T47D (cell line): ENCODE measurements at places on chromosomes 5 and 9.

GRCh38 chr5:114427204-114427603 lies 65.3 kb downstream of the KCNN2 start:
- DNase-seq, result no peak

DNA sequence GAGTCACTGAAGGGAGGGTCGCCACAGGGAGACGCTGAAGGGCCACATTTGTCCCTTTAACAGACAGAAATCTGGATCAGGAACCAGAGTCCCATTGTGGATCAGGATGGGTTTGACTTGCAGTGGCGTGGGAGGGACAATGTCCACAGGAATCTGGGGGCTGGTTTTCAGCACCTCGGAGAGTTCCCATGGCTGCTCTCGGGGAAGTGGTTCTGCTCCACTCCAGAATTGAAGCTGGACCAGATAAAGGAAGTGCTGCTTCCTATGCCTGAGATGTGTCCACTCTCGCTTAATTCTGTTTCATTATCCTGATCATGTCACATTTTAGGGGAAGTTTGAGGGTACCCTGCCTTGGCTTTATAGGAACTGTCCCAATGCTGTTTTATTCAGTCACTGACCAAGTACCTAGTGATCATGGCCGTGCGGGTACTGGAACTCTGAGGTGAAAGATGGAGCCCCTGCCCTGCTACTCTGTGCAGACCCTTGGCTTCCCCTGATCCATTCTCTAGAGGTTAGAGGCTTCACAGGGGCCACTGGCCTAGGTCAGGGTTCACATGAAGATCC lies 28.7 kb downstream of the ENHO start:
- peak; percentile 64 for DNase-seq

DNA sequence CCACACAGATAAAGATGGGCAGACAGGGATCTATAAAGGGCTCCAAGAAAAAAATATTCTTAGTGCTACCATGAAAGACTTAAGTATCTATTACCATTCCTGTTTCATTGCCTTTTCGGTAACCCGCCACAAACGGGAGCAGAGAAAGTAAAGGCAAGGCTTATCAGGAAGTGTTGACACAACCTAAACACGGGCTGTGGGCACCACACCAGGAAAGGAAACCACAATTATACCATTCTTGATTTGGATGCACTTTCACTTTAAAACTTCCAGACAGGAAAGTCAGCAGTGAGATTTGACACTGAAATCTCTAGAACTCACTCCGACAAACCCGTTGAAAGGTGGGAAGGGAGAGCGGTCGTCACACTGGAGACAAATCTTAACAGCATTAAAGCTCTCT lies 6.5 kb downstream of the TLE1 start:
- no peak for DNase-seq

DNA sequence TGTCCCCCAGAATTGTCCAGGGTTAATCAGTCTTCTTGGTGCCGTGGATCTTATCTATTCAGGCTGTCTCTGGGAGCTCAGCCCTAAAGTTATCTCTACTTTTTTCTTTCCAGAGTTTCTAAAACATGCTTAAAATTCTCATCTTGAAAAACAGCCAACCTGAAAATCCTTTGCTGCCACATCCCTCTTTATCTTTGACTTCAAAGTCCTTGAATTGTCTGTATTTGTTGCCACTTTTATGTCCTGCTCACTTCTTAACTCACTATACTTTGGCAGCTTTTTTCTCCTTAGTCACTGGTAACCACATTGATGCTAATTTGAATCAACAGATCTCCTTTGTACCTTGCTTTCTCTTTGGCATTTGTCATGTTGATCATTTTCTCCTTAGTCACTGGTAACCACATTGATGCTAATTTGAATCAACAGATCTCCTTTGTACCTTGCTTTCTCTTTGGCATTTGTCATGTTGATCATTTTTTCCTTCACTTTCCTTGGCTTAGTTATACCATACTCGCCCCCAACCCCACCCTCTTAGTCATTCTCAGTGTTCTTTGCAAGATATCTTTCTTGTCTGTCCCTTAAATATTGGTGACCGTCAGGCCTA lies 8.5 kb downstream of the DMXL1 start:
- no peak for DNase-seq

- DNase-seq, result no peak
Observed at GRCh38 chr5:144276034-144276822, 105.6 kb downstream of the KCTD16 start.

DNA sequence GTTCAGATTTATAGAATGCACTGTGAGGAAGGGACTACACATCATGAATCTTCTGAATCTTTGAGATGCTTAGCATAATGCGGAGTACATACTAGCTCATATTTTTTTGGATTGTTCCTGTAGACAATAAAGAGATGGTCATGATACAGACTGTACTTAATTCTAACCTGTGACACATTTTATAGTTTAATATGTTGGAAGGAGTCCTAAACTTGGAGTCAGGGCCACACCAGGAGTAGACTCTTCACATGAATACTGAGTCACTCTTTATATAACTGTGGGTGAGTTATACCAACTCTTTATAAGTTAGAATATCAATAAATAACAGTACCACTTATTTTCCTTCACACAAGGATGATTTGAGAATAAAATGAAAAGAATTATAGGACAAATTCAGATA lies 16.9 kb downstream of the C9orf85 start:
- no peak for DNase-seq
